ENCODE measurements at places on chromosomes 2 and 18.

- DNase-seq, result no peak
Observed at GRCh38 chr2:227864161-227864756, 7.2 kb upstream of the DAW1 start.

DNA sequence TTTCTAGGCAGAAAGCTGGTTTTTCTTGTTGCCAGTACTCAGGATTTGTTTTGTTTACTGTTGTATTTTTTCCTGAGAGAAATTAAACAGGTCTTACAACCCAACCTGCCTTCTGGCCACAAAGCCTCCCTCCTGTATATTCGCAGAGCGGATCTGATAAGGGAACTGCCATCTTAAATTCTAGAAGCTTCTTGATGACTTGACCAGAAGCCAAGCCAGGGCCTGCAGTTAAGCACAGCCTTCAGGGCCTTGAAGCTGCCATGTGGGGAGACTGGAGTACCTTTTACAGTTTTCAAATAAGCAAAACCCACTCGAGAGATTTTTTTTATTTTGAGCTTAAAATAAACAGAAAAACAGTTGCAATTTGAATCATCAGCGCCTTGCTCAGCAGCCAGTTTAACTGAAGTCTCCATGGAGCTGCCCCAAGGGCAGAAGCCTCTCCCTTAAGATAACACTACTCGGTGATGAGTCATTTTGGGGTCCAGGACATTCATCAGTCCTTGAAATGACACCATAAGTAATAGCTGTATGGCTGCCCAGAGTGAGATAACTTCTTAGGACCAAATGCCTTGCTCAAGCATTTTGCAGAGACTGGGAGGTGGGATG, 51.5 kb upstream of the PHLPP1 start:
- no peak for DNase-seq

GRCh38 chr2:122261911-122262310, 506.5 kb downstream of the TSN start:
- DNase-seq, result no peak

DNA sequence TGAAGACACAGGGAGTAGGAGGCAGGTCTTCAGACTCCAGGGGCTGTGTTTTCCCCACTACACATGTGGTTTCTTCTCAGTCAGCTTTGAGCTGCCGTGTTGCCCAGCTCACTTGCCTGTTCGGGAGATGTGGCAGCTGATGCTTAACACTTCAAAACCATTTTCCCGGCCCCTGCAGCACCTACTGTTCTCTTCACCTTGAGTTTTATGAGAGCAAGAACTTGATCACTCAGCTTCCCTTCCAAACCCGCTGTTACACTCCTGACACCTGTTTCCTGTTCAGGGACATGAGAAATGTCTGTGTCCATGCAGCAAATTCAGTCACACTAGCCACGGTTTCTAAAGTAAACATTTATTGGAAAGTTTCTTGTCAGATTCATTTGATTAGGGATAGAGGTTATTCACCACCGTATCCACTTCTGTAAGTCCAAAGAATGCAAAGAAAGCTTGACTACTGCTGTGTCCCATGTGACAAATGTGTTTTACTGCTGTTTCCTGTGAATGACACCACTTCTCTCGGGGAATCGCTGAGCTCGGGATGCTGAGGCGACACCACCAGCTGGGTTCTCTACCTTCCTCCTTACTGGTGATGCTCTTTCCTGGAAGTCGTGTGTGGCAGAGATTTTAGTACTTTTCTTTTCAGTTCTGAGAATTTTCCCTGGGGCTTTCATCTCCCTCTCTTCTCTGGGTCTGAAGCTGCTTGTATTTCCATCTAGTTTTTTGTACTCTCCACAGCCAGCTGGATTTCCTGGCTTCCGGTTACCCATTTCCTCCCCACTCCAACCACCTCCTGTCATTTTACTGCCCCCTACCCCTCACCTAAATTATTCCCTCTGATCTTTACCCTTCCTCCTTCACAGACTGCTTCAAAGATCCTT, 91.7 kb downstream of the KLF7 start:
- DNase-seq, result no peak

DNA sequence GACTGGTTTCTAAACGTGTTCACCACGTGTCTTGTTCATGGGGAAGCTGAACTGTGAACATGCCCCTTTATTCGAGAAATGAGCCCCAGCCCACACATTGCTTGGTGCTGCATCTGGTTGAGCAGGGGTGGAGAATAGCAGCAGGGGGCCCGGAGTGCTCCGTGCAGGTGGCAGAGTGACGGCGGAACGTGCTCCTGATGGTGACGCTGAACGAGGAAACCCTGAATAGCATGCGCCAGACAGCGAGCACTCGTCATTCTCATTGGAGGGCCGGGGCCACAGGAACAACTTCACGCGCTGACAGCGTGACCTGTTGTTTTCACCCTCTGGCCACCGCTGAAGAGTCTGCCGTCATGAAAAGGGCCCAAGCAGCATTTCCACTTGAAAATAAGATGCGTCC, 125.8 kb upstream of the TPO start:
- DNase-seq, result no peak

GRCh38 chr2:22810602-22811001, 574.4 kb upstream of the KLHL29 start:
- no peak for DNase-seq

- no peak for DNase-seq
Observed at GRCh38 chr2:140589696-140590095, 1541.1 kb downstream of the LRP1B start.

GRCh38 chr18:36808681-36809080, 20.1 kb downstream of the TPGS2 start:
- DNase-seq, result no peak

- no peak for DNase-seq
Observed at GRCh38 chr2:2845267-2845666, 514.2 kb upstream of the MYT1L start.

DNA sequence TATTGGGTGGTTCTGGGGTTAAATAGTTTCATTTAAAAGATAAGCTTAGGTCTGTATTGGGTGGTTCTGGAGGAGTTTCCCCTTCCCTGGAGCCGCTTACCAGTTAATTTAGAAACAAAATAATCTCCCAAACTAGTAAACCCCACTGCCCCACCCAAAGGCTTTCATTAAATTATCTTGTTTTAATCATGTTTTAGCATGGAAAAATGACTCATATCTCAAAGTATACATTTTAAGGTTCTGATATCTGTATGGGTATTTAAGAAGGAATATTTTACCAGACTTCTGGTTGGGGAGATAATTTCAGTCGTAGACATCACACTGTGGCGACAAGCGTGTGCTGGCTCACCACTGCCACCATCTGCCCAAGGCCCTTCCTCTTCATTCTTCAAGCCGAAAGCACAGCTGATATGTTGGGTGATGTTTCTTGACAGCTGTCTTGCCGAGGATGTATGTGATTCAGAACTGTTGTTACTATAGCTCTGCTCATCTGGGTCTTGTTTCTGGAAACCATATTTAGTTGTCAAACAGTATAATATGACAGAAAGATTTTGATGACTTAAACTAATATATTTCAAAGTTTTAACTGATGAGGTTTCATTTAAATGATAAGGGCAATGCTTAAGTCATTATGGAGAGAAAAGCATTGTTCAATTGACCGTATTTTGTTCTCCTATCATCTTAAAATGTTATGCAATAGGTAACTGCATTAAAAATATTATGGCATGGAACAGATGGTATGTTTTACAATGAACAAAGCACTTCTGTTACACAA, 5.1 kb downstream of the FIGLA start:
- no peak for DNase-seq

DNA sequence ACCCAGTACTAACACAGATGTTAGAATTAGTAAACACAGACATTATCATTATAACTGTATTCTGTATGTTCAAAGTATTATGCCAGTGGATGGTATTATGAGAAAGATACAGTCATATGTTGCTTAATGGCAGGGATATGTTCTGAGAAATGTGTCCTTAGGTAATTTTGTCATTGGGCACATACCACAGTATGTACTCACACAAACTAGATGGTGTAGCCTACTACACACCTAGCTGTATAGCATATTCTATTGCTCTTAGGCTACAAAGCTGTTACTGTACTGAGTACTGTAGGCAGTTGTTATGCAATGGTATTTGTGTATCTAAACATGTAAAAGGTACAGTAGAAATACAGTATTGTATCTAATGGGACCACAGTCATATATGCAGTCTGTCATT, 53.8 kb downstream of the GTF3C3 start:
- no peak for DNase-seq

GRCh38 chr2:224135881-224136280, 96.8 kb upstream of the SERPINE2 start:
- no peak for DNase-seq

- DNase-seq, result no peak
Observed at GRCh38 chr2:240595381-240596079, 9.0 kb downstream of the CAPN10 start.

DNA sequence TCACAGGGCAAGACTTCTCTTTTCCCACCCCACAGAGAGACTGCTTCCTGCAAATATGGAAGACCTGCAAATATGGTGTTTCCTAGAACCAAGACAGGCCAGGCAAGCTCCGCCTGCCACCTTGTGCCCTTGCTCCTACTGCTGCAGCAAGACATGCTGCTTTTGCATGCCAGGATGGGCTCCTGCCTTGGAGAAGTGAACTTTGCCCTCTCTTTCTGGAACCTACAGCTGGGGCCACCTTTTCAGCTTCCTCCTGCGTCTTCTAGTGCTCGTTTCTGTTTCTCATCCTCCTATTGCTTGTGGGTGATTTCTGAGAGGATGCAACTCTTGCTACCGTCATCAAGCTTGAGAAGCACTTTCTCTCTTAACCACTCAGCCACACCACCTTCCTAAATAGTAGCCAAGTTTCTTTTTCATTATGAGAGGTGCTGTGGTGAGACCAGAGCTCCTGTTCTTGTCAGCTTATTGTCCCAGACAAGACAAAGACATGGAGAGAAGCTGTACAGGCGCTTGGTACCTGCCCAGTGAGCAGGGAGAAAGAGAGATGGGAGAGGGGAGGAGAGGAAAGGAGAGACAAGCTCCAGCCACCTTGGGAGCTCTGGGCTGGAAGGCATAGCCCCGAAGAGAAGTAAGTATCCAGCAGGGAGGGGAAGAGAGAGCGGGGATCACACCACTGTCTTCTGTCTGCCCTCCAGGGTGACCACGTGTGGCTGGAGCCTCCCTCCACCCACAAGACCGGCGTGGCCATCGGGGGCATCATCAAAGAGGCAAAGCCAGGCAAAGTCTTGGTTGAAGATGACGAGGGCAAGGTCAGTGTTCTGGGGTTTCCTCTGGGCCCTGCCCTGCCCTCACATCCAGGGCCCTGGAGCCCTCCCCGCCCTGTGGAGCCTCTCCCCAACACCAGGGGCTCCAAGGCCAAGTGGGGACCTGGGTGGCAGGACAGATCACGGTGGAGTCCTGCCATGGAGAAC, 28.3 kb downstream of the MYO7B start:
- no peak for DNase-seq

DNA sequence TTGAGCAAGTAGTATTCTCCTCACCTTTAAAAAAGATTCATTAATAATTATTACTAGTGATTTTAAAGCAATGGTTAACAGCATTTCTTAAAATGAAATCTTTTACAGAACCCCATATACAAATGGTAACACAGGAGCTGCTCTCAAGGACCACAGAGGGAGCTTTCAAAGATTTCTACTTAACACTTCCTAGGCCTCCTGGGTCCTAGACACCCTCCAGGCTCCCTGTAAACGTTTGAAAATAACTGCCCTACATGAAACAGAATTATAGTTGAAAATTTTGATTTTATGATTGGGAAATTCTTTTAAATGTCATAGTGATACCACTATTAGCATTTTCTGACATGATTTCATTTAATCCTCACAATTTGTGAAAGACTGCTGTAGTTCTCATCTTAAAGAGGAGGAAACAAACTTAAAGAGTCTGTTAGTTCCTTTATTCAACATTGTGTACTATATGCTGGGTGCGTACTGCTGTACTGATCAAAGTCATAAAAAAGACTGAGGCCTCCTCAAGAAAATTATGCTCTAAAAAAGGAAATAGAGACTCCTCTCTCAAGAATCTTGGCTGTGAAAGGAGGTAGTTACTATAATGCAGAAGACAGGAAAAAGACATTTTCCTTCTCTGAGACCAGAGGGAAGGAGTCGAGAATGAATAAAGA, 10.6 kb downstream of the CUL3 start:
- DNase-seq, result no peak

GRCh38 chr2:21945658-21946057, 821.9 kb downstream of the TDRD15 start:
- no peak for DNase-seq

GRCh38 chr2:172380436-172381274, 46.7 kb upstream of the ITGA6 start:
- no peak for DNase-seq

DNA sequence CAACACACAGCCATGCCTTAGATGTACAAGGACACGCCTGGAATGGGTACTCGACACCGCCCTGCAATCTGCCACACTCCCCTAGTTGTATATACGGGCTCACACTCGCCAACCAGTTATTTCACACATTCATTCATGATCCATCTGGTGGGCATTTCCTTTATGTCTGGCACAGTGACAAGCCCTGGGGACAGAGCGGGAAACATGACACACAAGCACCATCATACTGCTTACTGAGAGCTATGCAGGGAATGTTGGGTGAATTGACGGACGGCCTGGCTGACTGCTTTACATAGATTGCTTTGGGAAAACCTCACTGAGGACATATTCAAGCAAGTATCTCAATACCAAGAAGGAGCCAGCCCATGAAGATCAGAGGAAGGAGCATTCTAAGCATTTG, 448.0 kb upstream of the SPRED2 start:
- DNase-seq, result no peak

DNA sequence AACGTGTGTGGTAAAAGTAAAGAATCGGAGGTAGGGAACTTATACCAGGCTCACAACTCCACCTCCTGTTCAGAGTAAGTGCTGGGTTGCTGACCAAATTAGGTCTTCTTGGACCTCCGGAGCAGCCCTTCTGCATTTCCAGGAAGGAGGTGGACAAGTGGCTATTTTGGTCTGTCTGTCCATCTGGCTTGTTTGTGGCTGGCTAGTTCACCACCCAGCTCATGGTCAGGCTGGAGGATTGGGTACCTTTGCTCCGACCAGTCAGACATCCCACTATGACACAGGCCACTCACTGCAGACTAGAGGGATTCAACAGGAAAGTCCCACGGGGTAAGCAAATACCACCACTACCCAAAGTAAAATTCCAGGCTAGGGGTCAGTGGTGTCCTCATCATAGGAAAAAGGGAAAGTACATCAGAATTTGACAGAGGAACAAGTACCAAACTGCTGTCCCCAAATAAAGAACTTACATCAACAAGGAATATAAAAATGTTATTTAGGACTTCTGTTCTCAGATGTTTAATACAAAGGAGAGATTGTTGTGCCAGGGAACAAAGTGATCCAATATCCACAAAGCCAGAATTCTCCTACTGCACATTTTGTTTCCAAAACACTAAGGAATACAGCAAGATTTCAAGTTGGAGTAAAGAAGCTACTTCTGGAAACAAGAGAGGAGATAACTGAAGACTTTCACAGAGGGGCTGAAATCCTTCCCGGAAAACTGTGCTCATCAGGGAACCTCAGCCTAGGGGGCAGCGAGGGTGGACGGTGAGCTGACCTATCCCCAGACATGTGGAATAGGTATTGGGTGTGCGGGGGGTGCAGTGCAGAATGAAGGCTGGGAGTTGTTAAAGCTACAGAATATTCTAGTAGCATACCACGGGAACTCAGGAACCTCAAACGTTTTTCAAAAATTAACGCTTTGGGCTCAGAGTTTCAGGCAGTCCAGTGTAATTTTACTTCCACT, 56.9 kb downstream of the BCL2 start:
- no peak for DNase-seq
